ENCODE measurements at places on chromosomes 11 and 22. TPM values are rescaled to one million over a fixed set of nuclear protein-coding genes. Genes with fewer than 3 reads are reported as not detected.
A peak's percentile ranks its signal among the peaks of the same experiment; 100 is the strongest.

DNA sequence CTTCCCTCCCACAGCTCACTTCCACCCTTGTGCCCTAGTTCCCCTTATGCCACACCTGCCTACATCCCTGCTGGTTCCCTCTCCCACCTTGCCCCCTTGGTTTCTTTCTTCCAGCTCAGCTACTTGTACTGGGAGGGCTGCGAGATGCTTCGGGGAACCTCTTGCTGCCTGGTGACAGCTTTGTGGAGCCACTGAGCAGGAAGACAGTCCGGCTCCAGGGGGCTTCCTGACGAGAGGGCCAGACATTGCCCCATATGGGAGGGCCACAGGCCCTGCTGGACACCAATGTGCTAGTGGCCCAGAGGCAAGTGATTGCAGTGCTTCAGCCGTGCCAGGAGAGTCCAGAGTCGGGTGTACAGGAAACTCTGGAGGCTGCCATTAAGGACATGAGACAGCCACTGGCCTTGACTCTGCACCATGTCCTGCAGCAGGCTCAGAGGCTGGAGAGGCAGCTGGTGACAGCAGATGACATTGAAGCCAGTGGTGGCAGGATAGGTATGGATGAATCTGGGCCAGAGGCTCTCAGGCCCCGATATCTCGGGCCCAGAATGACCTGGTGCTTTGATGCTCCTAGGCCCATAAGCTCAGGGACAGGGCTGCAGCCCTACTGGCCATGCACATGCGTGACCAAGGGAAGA lies 54.3 kb downstream of the BTG4 start:
- no peak for DNase-seq

The DNAJB7 gene
- polyA plus RNA-seq, result 0.32 TPM

The OR52N4 gene
- not detected for polyA plus RNA-seq

DNA sequence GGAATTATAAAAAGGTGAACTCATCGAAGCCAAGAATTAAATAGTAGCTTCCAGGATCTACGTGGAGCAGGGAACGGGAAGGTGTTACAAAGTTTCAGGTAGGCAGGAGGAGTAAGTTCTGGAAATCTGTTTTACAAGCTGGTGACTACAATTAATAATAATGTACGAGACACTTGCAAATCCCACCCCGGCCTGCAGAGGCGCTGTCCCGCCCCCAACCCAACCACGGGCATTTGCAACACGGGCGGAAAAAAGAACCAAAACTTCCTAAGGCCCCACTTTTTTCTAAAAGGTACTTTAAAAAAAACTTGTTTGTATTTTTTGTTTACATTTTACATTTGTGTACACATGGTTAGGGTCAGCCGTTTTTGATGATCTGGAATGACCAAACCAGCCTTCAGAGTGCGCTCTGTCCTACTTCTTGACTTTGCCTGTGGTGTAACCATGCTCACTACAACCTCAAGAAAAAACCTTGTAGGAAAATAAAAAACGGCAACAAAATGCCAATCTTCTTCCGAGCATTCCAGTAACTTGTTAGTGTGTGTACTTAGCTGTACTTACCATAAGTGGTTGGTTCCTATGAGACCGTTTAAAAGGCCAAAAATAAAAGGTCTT lies 449.6 kb upstream of the B3GAT1 start:
- no peak for DNase-seq

- no peak for DNase-seq
Measured at GRCh38 chr11:40381481-40381880, 1078.0 kb downstream of the LRRC4C start.

The PHOX2A gene
- not detected for polyA plus RNA-seq

GRCh38 chr11:62399172-62399877 lies 19.5 kb upstream of the SCGB1A1 start:
- DNase-seq, result no peak

The KRTAP5-9 gene
- polyA plus RNA-seq, result 0.49 TPM

- no peak for DNase-seq
Measured at GRCh38 chr22:40595497-40596234, 40.9 kb downstream of the MRTFA start.

DNA sequence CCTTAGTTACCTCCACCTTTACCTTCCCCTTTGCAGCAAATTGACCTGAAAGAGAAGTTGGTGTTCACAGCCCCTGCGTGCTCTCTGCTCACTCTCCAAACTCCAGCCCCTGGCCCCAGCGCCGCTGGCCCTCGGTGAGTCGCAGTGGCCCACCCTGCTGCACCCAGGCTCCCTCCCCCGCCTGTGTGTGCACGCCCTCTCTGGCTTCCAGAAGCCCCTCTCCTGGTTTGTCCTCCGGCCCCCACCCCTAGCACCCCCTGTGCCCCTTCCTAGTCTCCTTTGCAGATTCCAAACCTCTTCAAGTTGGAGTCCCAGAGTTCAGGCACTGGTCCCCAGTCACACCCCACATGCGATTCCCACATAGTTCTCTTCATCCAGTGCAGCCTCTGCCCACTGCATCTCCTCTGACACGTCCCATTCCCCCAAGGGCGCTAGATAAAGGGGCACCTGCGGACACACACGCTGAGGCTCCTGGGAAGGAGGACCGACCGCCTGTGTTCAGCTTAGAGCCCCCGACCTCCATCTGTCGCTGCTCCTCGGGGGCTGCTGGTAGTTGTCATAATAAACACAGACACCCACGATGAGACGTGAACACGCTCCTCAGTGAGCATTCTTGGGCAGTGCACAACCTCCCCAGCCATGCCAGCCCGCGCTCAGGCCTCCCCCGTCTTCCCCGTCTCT lies 1.5 kb upstream of the PHRF1 start:
- no peak for DNase-seq

The SLC1A2 gene
- 0.27 TPM for polyA plus RNA-seq

- DNase-seq, result peak; percentile 17
Measured at GRCh38 chr11:57566905-57567514, 462 bp downstream of the UBE2L6 start.

The ARHGEF17 gene
- 64.5 TPM for polyA plus RNA-seq

- no peak for DNase-seq
Measured at GRCh38 chr11:115238086-115238485, 266.1 kb downstream of the CADM1 start.

The APOA5 gene
- not detected for polyA plus RNA-seq

- no peak for DNase-seq
Measured at GRCh38 chr11:1453611-1454034, 33.0 kb downstream of the MOB2 start.

DNA sequence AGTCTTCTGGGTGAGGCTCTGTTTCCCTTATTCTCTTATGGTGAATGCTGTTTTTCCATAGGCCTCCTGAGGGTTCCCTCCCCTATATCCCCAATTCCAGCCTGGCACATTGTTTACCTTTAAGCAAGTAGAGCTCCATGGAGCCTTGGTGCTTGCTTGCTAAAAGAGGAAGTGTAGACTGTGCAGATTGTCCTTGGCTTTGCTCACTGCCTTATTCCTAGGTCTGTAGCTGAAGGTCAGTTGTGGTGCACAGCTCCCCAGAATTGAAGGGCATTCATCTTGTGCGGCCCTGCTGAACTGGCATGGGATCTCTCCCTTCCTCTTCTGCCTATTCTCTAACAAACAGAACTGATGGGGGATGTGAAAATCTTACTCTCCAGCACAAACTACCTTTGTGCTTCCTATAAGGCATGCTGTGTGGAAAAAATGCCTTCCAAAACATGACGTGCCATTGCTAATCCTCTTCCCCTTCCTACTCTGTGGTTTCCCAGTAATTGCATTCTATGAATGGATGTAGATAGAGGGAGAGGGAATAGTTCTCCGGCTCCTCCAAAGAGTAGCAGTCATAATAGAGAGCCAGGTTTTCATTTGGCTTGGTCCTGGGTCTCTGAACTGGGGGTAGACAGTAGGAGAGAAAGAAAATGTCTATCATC lies 34.2 kb upstream of the PLET1 start:
- DNase-seq, result no peak

The SCO2 gene
- 0.57 TPM for polyA plus RNA-seq

The BTG4 gene
- not detected for polyA plus RNA-seq

- no peak for DNase-seq
Measured at GRCh38 chr22:39152024-39152510, 413 bp downstream of the CBX7 start.

GRCh38 chr11:86046116-86046515 lies 22.8 kb downstream of the PICALM start:
- DNase-seq, result no peak

DNA sequence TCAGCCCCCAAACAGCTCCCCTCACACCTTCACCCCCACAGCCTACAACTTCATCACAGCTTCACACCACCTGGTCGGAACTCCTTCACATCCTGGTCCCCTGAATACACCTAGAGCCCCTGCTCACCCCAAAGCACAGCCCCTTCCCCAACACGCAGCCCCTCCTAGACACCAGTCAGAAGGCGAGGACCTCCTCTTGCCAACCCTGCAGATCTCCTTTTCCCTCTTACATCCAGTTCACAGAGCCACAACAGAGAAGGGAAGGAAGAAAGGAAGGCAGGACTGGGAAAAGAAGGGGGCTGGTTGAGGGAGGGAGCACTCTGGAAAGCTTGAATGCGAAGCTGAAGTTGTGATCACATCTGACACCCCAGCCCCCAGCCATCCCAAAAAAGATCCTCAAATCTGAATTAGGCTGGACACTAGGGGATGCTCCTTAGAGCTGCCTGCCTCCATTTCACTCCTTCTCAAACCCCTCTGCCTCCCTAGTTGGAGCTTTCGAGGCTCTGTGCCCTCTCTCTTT lies 629 bp downstream of the CCKBR start:
- DNase-seq, result no peak

GRCh38 chr11:7004482-7004881 lies 15.7 kb downstream of the ZNF214 start:
- no peak for DNase-seq

DNA sequence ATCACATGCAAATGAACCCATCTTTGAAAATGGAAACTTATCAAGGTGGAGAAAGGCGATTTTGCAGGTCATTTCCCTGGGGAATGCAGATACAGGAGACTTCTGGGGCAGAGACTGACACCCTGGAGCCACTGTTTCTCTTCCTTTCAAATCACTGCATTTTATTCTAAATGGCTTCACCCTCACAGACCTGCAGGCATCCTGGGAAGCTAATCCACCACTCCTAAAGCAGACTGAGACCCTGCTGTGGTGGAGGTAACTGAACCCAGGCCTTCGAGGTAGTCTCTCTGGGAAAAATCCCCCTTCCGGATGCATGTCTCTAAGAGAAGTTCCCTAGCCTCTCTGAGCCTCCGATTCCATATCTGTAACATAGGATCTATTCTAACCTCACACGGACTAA lies 20.9 kb upstream of the CSNK2A3 start:
- DNase-seq, result no peak

GRCh38 chr22:32574958-32575910 lies 100.6 kb downstream of the FBXO7 start:
- no peak for DNase-seq
